ENCODE measurements at places on chromosomes 1 and 21.

- no peak for DNase-seq
Measured at GRCh38 chr1:224922404-224923164, 6.9 kb upstream of the DNAH14 start.

- DNase-seq = no peak
Measured at GRCh38 chr21:19018529-19018928, 614.9 kb upstream of the TMPRSS15 start.

- DNase-seq = no peak
Measured at GRCh38 chr1:26025517-26025916, 3.9 kb downstream of the EXTL1 start.

- DNase-seq = no peak
Measured at GRCh38 chr1:180250499-180250770, 20.4 kb downstream of the LHX4 start.

DNA sequence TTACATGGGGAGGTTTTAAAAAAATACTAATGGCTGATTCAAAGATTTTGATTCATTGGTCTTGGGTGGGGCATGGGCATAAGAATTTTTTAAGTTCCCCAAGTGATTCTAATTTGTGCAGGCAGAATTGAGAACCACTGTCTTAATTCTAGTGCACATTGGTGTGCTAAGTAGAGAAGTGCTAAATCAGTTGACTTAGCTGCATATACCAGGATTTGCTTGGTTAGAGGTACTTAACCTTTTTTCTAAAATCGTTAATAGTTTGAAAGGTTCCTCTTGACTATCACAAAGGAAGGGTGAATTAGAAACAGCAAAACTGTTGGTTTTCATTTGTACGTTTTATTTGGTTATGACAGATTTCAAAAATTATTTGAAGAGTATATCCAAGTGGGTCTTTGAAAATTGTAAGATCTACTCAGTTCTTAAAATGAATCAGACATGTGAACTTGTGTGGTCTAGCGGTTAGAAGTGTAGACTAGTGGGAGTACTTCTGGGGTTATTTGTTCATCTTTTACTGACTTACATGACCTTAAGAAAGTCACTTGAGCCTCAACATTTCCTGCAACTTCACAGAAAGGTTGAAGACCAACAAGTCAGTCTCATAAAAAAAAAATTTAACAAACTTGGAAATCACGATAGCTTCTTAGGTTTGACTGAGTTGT is 66.7 kb downstream of the RPAP2 start:
- DNase-seq = no peak

- DNase-seq = no peak
Measured at GRCh38 chr21:44057960-44058651, 46.0 kb downstream of the TRAPPC10 start.

GRCh38 chr1:109228167-109228566 is 14.4 kb downstream of the SARS1 start:
- DNase-seq = no peak

- peak; percentile 21 for DNase-seq
Measured at GRCh38 chr1:234926559-234927311, 201.9 kb downstream of the TOMM20 start.

GRCh38 chr1:91672601-91673161 is 172.0 kb downstream of the CDC7 start:
- DNase-seq = no peak

DNA sequence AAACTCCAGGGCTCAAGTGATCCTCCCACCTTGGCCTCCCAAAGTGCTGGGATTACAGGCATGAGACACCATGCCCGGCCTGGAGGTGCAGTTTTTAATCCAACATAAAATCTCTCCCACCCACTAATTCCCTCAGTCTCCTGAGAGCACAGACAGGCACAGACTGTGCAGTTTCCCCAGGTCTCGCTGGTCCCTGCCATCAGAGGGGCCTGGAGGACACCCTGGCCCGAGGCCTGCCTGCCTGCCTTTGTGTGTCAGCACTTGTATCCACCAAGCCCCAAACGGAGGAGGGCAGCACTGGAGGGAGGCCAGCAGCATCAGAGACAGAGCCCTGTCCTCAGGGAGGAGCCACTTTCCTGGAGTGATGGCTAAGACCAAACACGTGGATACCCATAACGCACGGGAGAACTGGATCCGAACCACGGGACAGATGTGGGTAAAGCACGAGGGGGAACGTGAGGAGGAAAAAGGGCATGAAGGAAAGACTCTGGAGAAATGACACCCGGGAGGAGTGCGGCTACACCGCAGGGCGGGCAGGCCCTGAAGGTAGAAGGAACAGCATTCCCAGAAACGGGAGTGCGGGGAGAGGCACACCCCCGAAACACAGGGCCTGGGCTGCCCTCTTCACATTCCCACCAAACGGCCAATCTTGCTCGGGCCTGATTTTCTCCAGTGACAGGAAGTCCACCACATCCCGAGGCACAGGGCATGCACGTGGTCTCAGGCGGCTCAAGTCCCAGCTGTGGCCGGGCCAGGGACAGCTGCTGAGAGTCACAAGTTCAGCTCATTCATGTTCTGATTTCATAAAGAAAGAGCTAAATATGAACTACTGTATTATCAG is 29.7 kb downstream of the NPHP4 start:
- DNase-seq = no peak
